ENCODE measurements at places on chromosomes 4 and X.

DNA sequence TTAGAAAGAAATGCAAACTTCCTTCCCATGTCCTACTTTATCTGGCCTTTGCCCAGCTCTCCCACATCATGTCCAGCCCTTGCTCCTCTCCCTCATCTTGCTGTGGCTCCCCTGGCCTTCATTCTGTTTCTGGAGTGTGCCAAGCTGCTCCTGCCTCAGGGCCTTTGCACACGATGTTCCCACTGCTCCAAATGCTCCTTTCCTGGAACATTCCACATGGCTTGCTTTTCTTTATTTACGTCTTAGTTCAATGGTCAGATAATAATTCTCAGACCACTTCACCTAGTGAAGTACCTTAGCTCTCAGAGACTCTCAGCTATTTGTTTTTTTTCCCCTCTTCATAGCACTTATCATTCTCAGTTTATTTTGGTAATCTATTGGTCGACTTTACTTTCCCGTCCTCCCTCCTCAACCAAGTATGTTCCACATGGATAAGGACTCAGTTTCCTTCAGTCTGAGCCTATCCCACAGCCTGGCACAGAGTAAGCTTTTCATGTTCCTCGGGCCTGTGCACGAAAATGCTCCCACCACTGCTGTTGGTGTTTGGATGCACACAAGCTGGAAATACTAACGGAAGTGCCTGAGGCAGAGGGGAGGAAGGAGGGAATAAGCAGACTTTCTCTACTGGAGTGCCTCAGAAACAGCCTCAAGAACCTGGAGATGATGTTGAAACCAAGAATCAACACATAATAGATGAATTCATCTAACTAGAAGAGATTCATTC is 23.4 kb upstream of the MAP9 start:
- DNase-seq = no peak

DNA sequence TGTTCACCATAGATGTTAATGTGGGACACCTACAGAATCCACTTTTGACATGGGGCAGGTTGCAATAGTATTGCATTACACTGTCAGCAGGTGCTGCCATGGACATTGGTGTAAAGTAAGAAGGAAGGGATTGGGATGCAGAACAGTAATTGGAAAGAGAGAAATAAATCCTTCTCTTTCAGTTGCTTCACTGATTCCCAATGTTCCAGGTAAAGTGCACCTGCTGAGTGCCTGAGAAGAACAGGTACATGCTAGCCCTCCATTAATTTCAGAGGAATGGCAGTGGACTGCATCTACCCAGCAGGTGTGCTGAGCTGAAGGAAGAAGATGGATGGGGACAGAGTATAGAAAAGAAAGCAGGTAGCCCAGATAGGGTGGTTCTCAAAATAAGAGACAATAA is 248.5 kb downstream of the TENM3 start:
- DNase-seq = no peak

DNA sequence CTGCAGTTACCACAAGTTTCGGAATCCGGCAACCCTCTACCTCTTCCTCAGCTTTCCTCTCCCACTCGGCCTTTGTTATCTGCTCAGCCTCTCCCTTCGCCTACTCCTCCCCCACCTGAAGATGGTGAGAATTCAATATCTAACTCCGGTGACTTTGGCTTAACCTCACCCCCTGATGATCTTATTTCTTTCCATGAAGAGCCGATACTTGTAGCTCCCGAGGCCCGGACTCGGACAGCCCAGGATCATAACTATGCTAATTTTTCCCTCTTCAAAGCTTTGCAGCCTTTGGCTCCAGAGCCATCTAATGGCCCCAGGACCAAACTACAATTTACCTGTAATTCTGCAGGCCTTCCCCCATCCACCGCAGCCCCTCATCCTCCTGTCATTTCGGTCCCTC is 32.0 kb upstream of the MGST2 start:
- peak; percentile 60 for DNase-seq

DNA sequence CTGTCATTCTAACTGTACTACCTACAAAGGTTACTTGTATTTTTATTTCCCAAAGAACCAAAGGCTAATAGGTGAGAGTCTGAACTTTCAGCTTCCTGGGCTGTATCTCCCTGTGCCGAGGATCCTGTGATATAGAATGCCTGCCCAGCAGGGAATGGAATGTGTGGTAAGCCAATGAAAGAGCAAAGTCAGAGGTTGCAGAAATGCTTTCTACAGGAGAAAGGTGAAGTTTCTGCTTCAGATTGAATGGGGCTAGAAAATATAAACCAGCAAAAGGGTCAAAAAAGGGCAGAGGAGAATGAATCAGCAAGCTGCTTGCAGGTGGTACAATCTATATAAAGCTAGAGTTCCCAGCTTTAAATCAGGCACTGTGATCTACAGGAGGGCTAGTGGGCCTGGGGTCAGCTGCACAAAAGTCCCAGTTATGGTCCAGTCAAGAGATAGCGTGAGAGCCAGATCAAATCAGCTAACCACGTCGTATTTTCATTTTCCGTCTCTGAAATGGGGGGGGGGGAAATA is 146.1 kb downstream of the DCTD start:
- DNase-seq = no peak

- DNase-seq = no peak
These were observed 107.8 kb upstream of the TMEM47 start for GRCh38 chrX:34764852-34765361.

DNA sequence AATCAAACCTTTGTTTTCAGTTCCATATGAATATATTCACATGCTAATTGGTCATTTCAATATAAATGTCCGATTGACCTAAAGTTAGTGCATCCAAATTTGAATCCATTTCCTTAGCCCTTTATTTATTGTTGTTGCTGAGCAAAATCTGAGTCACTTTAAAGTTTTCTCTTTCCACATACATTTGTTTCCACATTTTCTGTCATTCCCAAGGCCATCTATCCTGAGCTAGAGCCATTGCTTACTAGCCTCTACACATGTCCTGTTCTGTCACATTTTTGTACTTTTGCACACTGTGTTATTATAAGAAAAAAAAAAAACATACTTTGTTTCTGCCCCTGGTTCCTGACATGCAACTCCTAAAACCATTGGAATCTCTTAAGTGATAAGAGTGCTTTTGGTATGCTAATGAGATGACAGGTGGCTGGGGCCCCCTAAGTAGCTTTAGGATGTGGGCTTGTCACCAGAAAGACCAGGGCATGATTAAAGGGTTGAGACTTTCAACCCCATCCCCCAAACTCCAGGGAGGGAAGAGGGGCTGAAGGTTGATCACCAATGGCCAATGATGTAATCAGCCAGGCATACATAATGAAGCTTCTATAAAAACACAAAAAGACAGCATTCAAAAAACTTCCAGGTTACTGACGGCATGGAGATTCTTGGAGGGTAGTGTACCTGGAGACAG is 353.3 kb upstream of the MAGEB16 start:
- DNase-seq = no peak

- DNase-seq = no peak
These were observed 58.9 kb downstream of the NAF1 start for GRCh38 chr4:163107754-163108153.

- DNase-seq = no peak
These were observed 5.3 kb downstream of the GPM6A start for GRCh38 chr4:175806727-175807126.

DNA sequence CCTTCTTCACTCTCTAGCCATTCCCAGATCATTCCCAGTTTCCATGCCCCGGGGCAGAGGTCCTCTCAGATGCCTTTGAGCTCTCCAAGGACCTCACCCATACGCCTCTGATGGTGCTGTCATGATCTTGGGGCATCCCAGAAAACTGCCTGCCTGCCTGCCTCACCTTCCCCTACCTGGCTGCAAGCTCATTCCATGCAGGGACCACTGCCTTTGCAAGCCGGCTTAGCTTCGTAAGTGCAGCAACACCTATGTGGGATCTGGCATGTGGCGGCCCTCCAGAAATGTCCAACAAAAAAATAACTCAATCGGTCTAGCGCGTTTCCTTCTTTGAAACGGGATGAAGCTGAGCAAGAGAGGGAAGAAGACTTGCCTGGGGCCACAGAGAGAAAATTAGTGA is 53.0 kb downstream of the C4orf50 start:
- no peak for DNase-seq

- DNase-seq = no peak
These were observed 278.3 kb downstream of the TECRL start for GRCh38 chr4:64130907-64131306.

- DNase-seq = no peak
These were observed 13.4 kb downstream of the PJA1 start for GRCh38 chrX:69151866-69152284.

DNA sequence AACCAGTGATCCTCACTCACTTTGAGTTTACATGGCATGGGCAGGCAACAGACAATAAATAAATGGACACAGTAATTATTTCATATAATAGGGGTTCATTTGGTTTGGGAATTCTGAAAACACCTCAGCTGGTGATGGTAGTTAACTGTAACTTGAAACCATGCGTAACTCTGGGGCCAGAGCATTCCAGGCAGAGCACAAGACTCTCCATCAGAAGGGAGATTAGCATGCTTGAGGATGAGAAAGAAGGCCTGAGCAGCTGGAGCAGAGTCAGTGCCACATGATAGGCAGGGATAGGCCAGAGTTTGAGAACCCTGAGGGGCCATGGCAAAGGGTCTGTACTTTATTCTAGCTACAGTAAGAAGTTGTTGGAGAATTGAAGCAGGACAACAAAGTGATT is 56.3 kb upstream of the CXCL8 start:
- no peak for DNase-seq

DNA sequence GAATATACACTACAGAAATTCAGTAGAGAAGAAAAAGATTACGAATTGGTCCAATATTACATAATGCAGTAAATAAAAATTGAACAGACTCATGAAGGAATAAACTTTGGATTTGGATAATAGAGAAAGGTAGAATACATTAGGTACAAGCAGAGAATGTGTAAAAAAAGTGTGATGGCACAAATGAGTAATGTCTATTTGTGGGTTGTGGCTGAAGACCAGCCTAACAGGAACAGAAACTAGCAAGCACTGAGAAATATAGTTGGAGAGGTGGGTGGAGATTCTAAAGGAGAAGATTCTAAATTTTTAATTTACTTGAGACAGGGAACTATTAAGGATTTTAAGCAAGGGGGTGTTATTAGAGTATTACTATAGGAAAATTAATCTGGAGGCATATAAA is 15.2 kb upstream of the CLOCK start:
- DNase-seq = no peak

DNA sequence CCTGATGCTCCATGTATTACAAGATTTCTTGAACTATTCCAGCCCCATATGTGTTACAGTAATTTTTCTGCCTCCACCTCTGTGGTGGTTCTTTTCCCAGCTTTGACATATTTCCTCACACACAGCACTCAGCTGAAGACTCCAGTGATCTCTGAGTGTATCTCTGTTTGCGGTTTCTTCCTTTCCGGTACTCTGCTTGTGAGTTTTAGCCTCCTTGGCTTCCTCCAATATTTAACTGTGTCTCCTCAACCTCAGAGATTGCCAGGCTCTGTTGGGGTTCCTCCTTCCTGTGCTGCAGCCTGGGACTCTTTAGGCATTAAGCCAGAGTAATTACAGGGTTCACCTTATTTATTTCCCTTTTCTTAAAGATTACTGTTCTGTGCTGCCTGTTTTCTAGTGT is 73.2 kb downstream of the NFKB1 start:
- no peak for DNase-seq

GRCh38 chr4:151537687-151538086 is 128.7 kb downstream of the FHIP1A start:
- no peak for DNase-seq

DNA sequence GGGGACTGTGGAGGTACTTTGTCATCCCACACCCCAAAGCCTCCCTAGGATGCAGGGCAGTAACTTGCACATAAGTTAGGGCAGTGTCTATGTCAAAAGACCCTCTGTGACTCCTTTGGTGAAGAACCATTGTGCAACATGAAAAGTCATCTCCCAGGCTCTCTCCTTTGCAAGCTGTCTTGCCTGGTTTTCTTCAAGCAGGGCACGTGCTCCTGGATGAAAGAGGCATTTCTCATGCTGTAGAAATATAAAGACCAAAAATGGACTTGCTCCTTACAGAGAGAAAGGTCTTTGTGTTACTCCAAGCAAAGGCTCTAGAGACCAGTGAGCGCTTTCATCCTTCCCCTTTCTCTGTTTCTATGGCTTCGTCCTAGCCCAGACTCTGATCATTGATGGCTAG is 44.9 kb downstream of the PLAC1 start:
- DNase-seq = no peak

DNA sequence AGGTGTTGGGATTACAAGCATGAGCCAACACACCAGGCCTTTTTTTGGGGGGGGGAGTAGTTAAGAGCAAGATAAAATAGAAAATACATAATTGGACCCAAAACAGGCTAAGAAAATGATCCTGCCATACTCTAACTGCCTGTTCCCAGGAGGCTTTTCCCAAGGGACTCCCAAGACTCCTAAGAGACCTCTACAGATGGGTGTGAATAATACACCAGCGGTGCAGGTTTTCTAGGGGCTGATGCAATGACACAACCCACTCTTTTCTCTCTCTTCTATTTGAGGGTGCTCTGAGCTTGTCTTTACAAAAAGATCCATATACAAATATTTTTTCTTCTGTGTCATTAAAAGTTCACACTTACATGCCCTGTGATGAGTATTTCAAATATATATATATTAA is 116.9 kb downstream of the RASL11B start:
- DNase-seq = no peak

DNA sequence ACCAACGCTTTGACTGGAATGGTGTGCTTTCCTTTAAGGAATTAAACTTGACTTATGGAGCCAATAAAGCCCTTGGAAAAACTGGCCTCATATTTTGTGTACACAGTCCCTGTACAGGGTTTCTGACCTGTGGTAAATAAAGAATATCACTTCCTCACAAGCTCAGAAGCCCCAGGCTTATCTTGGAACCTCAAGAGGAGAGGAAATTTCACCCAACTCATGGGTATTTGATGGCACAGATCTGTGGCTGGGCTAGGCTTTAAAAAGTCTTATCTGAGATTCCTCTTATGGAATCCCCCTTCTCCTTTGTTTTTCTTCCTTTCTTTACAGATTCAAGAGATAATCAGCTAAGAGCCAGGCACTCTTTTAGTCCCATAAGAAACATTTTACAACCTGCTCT is 89.3 kb upstream of the USP38 start:
- no peak for DNase-seq

- peak; percentile 19 for DNase-seq
These were observed 30.9 kb upstream of the TENM3 start for GRCh38 chr4:182212211-182212761.

DNA sequence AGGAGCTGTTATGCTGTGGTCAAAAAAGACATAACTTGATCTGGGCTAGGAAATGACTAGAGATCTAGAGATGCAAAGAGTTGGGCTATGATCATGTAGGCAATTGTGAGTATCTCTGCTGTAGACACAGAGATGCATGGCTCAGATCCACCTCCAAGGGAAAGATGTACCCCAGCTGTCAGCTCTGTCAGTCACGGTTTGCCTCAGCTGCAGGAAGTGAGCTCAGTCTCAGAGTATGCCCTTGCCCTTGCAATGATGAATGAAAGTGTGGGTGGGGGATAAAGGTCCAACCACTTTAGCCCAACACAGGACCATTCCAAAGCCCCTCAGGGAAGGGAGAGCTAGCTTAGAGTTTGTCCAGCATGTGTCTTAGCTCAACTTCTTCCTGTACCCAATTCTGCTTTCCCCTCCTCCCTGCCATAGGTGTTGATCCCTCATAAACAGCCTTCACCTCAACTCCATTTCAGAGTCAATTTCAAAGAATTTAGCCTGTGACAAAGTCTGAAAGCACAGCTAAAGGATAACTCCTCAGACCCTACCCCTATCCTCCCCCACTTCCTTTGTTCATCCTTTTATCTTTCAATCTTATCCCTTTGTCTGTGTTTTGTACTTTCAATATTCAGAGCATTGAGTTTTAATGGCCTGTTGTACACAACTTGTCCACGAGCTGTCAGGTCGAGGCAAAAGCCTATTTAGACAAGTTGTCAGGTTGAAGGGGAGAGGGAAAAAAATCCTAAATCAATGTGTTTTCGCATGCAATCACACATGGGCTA is 90.6 kb downstream of the MID1IP1 start:
- no peak for DNase-seq

All from HEK293T (cell line).